ENCODE measurements at places on chromosomes 6 and 20. TPM values are rescaled to one million over a fixed set of nuclear protein-coding genes. Genes with fewer than 3 reads are reported as not detected.
A peak's percentile ranks its signal among the peaks of the same experiment; 100 is the strongest.

- no peak overlapping the region for H3K4me3 ChIP-seq
- H3K27ac ChIP-seq, result peak overlapping the region; percentile 72
- no peak for DNase-seq
- peaks cover 3% of the 10 kb centered on the region for H3K27me3 ChIP-seq
- H3K36me3 ChIP-seq, result no peaks in the 10 kb centered on the region
These were observed 4.3 kb downstream of the AK9 start for GRCh38 chr6:109686566-109687265.

DNA sequence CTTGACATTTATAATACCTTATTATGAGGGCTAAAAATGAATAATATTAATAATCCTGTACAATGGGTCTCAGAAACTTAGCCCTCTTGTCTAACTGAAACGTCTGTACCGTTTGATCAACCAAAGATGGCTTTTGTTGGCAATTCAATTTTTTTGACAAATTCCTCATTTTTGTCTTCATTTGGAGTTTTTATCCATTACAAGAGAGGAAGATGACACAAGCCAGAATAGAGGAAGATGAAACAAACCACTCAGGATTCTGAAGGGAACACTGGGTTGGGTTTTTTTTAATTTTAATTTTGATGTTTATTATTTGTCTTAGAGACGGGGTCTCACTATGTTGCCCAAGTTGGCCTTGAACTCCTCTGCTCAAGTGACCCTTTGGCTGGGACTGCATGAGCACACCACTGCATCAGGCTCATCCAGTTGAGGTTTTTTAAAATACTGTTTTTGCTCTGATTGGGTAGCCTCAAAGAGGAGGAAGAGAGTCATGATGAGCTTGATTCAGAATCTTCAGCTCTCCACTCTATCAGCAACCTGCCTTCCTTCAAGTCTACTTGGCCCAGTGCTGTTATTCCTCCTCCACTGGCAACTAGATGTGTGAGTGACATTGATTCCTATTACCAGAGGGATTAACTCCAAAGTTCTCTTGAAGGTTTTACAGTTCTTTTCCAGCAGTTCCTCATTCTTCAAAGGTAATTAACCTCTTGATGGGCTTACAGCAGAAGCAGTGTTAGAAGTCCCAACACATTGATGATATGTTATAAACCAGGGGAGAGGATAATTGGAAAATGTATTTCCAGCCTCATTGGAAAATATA, 71.3 kb downstream of the ATXN1 start:
- peaks cover 55% of the 10 kb centered on the region for H3K4me1 ChIP-seq
- peak overlapping the region; percentile 33 for H3K27ac ChIP-seq
- H3K27me3 ChIP-seq, result no peaks in the 10 kb centered on the region
- no peak overlapping the region for H3K4me3 ChIP-seq
- DNase-seq, result no peak
- H3K36me3 ChIP-seq, result no peaks in the 10 kb centered on the region

- no peak overlapping the region for H3K4me3 ChIP-seq
- H3K36me3 ChIP-seq, result no peaks in the 10 kb centered on the region
- no peak overlapping the region for H3K27ac ChIP-seq
- H3K4me1 ChIP-seq, result no peaks in the 10 kb centered on the region
- H3K27me3 ChIP-seq, result no peaks in the 10 kb centered on the region
These were observed 87.7 kb downstream of the TSHZ2 start for GRCh38 chr20:53059848-53060247.

GRCh38 chr6:132964868-132965382, 150.6 kb downstream of the RPS12 start:
- H3K27ac ChIP-seq, result no peak overlapping the region
- H3K27me3 ChIP-seq, result no peaks in the 10 kb centered on the region
- no peak for DNase-seq
- no peaks in the 10 kb centered on the region for H3K36me3 ChIP-seq
- no peak overlapping the region for H3K4me3 ChIP-seq

DNA sequence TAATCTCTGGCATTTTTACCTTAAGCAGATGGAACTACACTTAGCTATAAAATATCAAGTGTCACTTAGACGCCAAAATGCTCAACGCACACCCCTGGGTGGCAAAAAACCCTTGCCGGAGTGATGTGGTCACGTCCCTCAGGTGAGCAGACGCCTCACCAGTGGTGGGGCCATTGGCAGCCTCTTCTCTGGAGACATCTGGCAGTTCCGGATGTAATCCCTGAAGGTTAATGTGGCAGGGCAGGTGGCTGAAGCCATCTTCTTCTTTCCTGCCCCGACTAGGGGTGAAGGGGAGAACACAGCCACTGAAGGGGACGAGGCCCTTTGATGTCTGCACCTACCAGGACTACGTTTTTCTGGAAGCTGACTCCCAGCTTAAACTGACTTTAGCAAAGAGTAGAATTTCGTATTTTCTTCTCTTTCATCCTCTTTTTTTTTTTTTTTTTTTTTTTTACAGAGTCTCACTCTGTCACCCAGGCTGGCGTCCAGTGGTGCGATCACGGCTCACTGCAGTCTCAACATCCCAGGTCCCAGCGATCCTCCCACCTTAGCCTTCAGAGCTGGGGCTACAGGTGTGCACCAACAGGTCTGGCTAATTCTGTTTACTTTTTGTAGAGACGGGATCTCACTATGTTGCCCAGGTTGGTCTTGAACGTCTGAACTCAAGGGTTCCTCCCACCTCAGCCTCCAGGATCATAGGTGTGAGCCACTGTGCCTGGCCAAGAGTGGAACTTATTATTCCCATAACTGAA, 152.1 kb downstream of the TTLL2 start:
- no peak overlapping the region for H3K27ac ChIP-seq
- peaks cover 5% of the 10 kb centered on the region for H3K36me3 ChIP-seq
- no peak overlapping the region for H3K4me3 ChIP-seq
- no peak for DNase-seq

DNA sequence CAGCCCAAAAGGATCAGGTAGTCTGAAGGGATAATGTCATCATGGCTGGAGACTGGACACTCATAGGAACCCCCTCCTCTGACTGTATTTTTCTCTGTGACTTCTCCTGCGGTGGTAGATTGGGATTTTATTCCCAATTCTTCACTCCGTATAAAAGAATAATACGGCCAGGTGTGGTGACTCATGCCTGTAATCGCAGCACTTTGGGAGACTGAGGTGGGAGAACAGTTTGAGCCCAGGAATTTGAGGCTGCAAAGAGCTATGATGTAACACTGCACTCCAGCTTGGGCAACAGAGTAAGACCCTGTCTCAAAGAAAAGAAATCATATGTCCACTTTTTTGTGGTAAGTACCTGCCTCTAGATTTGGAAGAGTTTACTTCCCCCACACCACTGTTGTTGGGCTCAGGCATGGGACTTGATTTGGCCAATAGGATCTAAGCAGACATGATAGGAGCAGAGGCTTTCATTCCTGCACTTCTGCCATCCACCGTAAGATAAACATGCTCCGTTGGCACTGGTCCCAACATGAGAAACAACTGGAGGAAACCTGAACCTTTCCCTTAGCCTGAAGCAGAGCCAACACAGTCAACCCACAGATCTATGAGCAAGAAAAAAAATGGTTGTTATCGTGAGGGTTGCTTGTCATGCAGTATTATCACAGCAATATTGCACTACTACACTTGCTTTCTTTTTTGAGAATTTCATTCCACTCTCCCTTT, 82.0 kb downstream of the JPH2 start:
- H3K27me3 ChIP-seq, result peaks cover 44% of the 10 kb centered on the region
- H3K4me1 ChIP-seq, result peaks cover 10% of the 10 kb centered on the region
- H3K36me3 ChIP-seq, result peaks cover 9% of the 10 kb centered on the region
- H3K4me3 ChIP-seq, result no peak overlapping the region
- DNase-seq, result peak; percentile 47
- no peak overlapping the region for H3K27ac ChIP-seq

GRCh38 chr20:41456351-41456750, 89.7 kb upstream of the EMILIN3 start:
- H3K4me1 ChIP-seq, result peaks cover 17% of the 10 kb centered on the region
- no peaks in the 10 kb centered on the region for H3K27me3 ChIP-seq
- H3K27ac ChIP-seq, result peak overlapping the region; percentile 52
- H3K36me3 ChIP-seq, result peaks cover 53% of the 10 kb centered on the region

GRCh38 chr6:37305841-37306425, 47.9 kb upstream of the RNF8 start:
- H3K27ac ChIP-seq, result no peak overlapping the region
- H3K4me1 ChIP-seq, result peaks cover 30% of the 10 kb centered on the region
- H3K27me3 ChIP-seq, result no peaks in the 10 kb centered on the region
- DNase-seq, result no peak

- no peak overlapping the region for H3K27ac ChIP-seq
- H3K36me3 ChIP-seq, result no peaks in the 10 kb centered on the region
- H3K4me3 ChIP-seq, result no peak overlapping the region
- H3K4me1 ChIP-seq, result no peaks in the 10 kb centered on the region
These were observed 10.2 kb upstream of the TNFRSF21 start for GRCh38 chr6:47319867-47320266.

DNA sequence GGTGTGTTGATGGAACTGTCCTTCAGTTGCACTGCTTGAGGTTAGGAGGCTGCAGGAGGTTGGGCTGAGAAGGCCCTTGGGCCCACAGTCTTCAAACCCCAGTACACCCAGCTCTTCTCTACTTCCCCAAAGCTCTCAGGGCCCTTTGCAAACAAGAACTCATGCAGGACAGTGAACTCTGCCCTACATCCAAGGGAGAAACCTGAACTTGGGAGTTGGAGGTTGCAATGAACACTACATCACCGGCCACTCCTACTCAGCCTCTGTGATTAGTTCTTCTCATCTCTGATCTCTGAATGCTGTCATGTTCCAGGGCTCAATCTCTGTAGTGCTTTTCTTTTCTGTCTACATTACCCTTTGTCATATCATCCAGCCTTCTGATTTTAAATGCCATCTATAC, 148.5 kb upstream of the PDE7B start:
- peaks cover 16% of the 10 kb centered on the region for H3K4me1 ChIP-seq
- H3K36me3 ChIP-seq, result no peaks in the 10 kb centered on the region
- DNase-seq, result no peak
- H3K27me3 ChIP-seq, result peaks cover 2% of the 10 kb centered on the region
- no peak overlapping the region for H3K27ac ChIP-seq

DNA sequence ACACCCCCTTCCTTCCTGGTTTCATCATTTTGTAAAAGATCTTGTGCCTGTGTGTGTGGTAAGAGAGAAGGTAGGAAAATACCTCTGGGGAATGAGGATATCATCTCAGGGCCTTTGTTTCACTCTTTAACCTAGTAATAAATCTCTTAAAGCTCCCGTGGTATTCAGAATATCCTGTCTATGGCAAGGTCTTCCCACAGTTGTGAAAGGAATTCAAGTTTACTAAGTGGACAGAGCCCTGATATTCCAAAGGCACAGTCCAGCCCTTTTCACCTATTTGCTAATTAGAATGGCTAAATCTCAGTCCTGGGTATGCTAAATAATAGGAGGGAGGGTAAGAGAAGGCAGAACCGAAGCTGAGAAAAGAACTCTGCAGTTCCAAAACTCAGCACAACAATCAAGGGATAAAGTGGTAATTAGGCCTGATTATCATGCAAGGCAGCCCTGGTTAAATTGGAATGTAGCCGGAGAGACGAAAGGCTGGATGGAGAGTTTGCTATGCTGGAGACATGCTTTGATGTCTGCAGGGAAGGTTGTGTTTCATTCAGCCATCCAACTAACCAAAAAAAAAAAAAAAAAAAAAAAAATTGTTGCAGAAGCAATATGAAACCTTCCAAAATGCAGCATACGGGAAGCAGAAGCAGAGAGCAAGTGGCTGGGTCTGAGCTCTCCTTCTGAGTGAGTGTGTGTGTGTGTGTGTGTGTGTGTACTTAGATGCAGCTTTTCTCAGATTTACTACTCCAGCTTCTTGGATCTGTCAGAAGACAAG, 28.5 kb upstream of the PIM1 start:
- peaks cover 68% of the 10 kb centered on the region for H3K4me1 ChIP-seq
- H3K36me3 ChIP-seq, result 0 out of 2 replicates have a peak, but pooled peaks cover 4% of the 10 kb centered on the region
- H3K4me3 ChIP-seq, result no peak overlapping the region
- peak overlapping the region; percentile 30 for H3K27ac ChIP-seq
- DNase-seq, result peak; percentile 15

DNA sequence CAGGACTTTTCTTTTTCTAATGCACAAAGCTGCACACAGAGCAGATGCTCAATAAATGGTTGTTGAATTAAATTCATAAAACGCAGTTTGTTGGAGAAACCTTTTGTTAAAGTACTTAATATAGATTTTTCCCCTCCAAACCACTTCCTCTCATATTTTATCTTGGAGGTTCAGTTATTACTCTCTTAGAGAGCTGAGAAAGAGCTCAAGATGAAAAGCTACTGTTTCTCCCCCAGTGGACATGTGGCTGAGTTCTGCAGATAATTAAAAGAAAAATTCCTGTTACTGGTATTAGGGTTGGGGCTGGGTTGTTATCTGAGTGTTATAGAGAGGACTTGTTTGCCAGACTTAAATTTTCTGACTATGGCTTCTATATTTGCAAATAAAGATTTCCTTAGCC, 294.0 kb downstream of the TBC1D7 start:
- H3K36me3 ChIP-seq, result no peaks in the 10 kb centered on the region
- peaks cover 12% of the 10 kb centered on the region for H3K4me1 ChIP-seq
- no peak overlapping the region for H3K4me3 ChIP-seq
- DNase-seq, result no peak
- no peaks in the 10 kb centered on the region for H3K27me3 ChIP-seq
- H3K27ac ChIP-seq, result no peak overlapping the region

Gene RIN2
- total RNA-seq, result 40.3 TPM

Gene ENPP3
- 0.07 TPM for total RNA-seq

Gene C6orf141
- not detected for total RNA-seq

Gene XKR7
- not detected for total RNA-seq

Gene PTGIS
- total RNA-seq, result not detected

Gene HLA-DRB5
- total RNA-seq, result not detected

Measured in HFFc6 (cell line).